ENCODE measurements at places on chromosomes 11 and 22. TPM values are rescaled to one million over a fixed set of nuclear protein-coding genes. Genes with fewer than 3 reads are reported as not detected.

- H3K4me1 ChIP-seq = no peaks in the 10 kb centered on the region
- no peak overlapping the region for H3K4me3 ChIP-seq
- H3K27me3 ChIP-seq = peaks cover 8% of the 10 kb centered on the region
- no peaks in the 10 kb centered on the region for H3K36me3 ChIP-seq
- no peak overlapping the region for H3K27ac ChIP-seq
Measured at GRCh38 chr22:34225278-34225677, 305.0 kb upstream of the LARGE1 start.

DNA sequence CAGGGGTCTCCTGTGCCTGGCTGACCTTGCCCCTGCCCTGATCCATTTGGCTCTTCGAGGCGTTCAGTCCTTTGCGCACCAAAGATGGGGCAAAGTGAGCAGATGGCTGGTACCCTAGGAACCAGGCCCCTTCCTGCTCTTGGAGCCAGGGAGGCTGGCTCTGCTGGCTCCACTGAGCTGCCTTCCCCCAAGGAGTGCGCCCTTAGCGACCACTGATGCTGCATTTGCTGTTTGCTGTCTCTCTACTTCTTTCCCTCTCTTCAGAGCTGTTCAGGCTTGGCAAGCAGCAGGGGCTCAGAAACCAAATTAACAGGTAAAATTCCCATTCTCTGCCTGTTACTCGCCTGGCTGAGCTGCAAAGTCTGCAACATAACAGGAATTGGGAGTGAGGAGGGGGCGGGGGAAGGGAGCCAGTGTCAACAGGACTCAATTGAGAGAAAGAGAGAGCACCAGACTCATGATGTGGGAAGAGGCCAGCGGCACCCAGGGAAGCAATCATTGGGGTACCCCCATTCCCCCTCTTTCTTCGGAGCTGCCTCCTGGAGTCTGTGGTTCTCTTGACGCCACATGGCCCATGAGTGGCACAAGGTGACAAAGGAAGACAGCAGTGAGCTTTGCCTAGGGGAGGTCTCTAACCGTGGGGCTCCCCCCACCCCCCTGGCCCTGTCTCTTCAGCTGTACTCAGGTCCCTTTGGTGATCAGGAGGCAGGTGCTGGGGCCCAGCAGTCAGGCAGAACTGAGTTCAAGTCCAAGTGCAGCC, 102.3 kb downstream of the TP53I11 start:
- H3K36me3 ChIP-seq = peaks cover 13% of the 10 kb centered on the region
- no peak overlapping the region for H3K27ac ChIP-seq
- H3K4me3 ChIP-seq = no peak overlapping the region
- no peak for DNase-seq
- no peaks in the 10 kb centered on the region for H3K27me3 ChIP-seq
- H3K4me1 ChIP-seq = no peaks in the 10 kb centered on the region

Gene BTBD18
- total RNA-seq = not detected

Gene OR8D4
- not detected for total RNA-seq

- DNase-seq = no peak
- no peak overlapping the region for H3K27ac ChIP-seq
- H3K4me3 ChIP-seq = no peak overlapping the region
- H3K4me1 ChIP-seq = no peaks in the 10 kb centered on the region
- no peaks in the 10 kb centered on the region for H3K27me3 ChIP-seq
- no peaks in the 10 kb centered on the region for H3K36me3 ChIP-seq
Measured at GRCh38 chr22:20181194-20181883, 30.5 kb upstream of the CCDC188 start.

- peaks cover 68% of the 10 kb centered on the region for H3K36me3 ChIP-seq
- H3K27ac ChIP-seq = peak overlapping the region; percentile 98
- peak overlapping the region; percentile 92 for H3K4me3 ChIP-seq
- no peaks in the 10 kb centered on the region for H3K27me3 ChIP-seq
- H3K4me1 ChIP-seq = peaks cover 68% of the 10 kb centered on the region
Measured at GRCh38 chr11:73980001-73980961, 2.4 kb downstream of the UCP2 start.

Gene DDIAS
- 28.8 TPM for total RNA-seq

GRCh38 chr11:115132436-115133228, 371.6 kb downstream of the CADM1 start:
- no peaks in the 10 kb centered on the region for H3K4me1 ChIP-seq
- H3K4me3 ChIP-seq = no peak overlapping the region
- no peak overlapping the region for H3K27ac ChIP-seq
- no peaks in the 10 kb centered on the region for H3K27me3 ChIP-seq
- H3K36me3 ChIP-seq = no peaks in the 10 kb centered on the region
- no peak for DNase-seq

Gene TRIM48
- total RNA-seq = not detected

Gene USP35
- 4.2 TPM for total RNA-seq

DNA sequence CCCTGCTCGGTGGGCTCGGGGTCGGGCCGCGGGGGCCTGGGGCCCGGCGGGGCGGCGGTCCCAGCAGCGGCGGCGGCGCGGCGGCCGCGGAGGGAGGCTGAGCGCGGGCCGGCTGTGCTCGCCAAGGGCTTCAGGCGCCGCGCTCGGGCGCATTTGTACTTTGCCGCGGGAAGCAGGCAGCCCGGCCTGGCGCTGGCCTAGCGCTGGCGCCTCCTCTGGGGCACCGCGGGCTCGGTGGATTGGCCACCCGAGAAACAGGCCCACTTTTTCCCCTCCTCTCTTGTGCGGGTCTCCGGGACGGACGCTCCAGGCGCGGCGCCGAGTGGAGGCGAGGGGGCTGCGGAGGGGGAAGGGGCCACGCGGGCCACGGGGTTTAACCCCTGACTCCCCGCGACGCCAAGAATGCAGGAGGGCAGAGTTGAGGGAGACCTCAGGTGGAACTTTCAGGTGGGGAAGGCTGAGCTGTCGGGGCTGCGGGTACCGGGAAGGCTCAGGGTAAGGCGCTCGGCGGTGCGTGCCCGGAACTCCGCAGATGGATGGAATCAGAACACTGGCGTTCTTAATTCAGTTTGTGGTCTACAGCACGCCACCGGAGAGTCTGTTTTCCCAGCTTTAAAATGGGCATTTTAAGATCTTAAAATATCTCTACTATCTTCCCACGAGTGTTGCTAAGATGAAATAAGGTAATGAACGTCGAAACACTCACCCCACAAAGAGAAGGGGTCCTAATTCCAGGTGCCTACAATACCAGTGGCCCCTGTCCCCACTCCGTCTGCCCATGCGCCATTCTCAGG, at the start of gene CHRDL2:
CHRDL2 (minus strand) TSS at position 126 of the 794 bp plus-strand sequence. CDS start 538 bp downstream, outside the sequence.
- H3K4me3 ChIP-seq = peak within 1 kb of the TSS; percentile 29
- no peaks in the 10 kb centered on the region for H3K36me3 ChIP-seq
- H3K4me1 ChIP-seq = no peaks in the 10 kb centered on the region
- H3K27ac ChIP-seq = no peak within 1 kb of the TSS
- peaks cover 47% of the 10 kb centered on the region for H3K27me3 ChIP-seq

Gene PARVA
- total RNA-seq = not detected

DNA sequence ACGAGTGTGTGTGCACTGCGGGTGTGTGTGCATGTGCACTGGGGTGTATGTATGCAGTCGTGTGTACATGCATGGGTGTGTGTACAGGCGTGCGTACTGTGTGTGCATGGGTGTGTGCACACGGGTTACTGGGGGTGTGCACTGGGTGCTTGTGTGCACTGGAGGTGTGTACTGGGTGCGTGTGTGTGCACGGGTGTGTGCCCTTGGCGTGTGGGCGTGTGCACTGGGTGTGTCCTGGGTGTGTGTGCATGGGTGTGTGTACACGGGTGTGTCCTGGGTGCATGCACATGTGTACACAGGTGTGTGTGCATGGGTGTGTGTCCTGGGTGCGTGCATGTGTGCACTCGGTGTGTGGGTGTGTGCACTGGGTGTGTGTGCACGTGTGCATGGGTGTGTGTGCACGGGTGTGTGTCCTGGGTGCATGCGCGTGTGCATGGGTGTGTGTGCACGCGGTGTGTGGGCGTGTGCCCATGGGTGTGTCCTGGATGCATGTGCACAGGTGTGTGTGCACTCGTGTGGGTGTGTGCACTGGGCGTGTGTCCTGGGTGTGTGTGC, 39.1 kb downstream of the BRSK2 start:
- H3K4me3 ChIP-seq = no peak overlapping the region
- no peaks in the 10 kb centered on the region for H3K36me3 ChIP-seq
- peaks cover 3% of the 10 kb centered on the region for H3K27me3 ChIP-seq
- no peak overlapping the region for H3K27ac ChIP-seq
- no peaks in the 10 kb centered on the region for H3K4me1 ChIP-seq

GRCh38 chr22:47281126-47282106, 519.0 kb downstream of the TBC1D22A start:
- DNase-seq = no peak
- no peak overlapping the region for H3K27ac ChIP-seq
- no peaks in the 10 kb centered on the region for H3K4me1 ChIP-seq

Gene TP53AIP1
- total RNA-seq = not detected

- peaks cover 3% of the 10 kb centered on the region for H3K27me3 ChIP-seq
- H3K4me1 ChIP-seq = no peaks in the 10 kb centered on the region
- H3K27ac ChIP-seq = no peak overlapping the region
Measured at GRCh38 chr22:32622004-32622743, 147.6 kb downstream of the FBXO7 start.

DNA sequence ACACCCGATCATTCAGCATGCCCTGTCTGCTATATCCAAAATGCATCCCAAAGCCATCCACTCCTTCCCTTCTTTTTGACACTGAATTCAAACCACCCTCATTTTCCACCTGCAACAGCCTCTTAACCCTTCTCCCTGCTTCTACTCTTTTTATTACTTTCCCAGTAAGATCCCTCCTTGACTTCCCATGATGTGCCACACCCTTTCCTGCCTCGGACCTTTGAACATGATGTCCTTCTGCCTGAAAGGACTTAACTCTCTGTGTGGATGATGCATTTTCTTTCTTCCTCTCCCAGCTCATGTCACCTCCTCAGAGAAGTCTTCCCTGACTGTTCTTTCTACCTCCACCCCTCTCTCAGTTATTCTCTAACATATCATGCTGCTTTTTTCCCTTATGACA, 36.5 kb downstream of the HTR3A start:
- peaks cover 6% of the 10 kb centered on the region for H3K4me1 ChIP-seq
- no peaks in the 10 kb centered on the region for H3K36me3 ChIP-seq
- no peaks in the 10 kb centered on the region for H3K27me3 ChIP-seq
- DNase-seq = no peak
- no peak overlapping the region for H3K4me3 ChIP-seq
- H3K27ac ChIP-seq = no peak overlapping the region

DNA sequence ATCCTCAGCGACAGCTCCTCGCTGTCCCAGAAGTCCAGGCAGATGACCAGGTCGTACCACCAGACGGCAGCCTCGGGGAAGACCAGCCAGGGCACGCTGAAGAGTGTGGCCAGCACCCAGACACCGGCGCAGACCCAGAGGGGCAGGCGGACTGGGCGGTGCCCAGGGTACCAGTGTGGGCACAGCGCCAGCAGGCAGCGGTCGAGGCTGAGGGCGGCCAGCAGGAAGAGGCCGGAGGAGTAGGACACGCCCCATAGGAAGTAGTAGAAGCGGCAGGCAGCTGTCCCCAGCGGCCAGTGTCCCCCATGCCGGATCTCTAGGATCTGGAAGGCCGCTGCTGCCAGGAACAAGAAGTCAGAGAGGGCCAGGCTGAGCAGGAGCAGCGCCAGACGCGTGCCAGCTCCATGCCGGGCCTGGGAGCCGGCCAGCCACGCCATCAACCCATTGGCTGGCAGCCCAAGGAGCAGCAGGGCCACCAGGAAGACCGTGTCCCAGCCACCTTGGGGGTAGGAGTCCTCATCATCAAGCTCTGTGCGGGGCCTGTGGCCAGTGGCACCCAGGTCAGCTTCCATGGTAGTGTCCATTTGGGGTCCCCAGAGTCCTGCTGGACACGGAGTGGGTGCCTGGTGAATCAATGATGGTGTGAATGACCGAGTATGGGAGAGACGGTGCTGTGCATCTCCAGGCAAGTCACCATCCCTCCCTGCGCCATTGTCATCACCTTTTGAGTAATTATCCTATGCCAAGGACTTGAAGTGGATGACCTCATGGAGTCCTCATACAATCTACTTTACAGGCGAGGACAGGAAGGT, at the start of gene GPR152:
GPR152 (minus strand) TSS at position 589 of the 812 bp plus-strand sequence; CDS start at position 584, 5 bp downstream.
- no peak for DNase-seq
- H3K4me1 ChIP-seq = peaks cover 10% of the 10 kb centered on the region
- no peaks in the 10 kb centered on the region for H3K36me3 ChIP-seq
- H3K27me3 ChIP-seq = no peaks in the 10 kb centered on the region
- H3K4me3 ChIP-seq = no peak within 1 kb of the TSS

DNA sequence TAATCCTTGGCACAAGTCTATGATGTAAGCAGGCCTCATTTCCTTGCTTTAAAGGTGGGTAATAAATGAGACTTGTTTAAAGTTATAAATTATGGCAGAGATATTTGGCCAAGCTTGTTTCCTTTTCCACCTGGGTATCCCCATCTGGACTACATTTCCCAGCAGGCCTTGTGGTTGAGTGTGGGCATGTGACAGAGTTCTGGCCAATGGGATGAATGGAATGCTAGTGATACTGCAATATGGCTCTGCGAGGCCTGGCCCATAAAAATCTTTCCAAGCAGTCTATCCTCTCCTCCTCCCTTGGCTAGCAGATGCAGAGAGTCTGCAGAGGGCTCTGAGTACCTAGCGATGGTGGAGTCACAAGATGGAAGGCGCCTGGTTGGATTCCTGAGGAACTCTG, 102.5 kb downstream of the TIMP3 start:
- no peaks in the 10 kb centered on the region for H3K4me1 ChIP-seq
- H3K4me3 ChIP-seq = no peak overlapping the region
- H3K27me3 ChIP-seq = no peaks in the 10 kb centered on the region
- H3K36me3 ChIP-seq = no peaks in the 10 kb centered on the region

GRCh38 chr11:9142732-9143131, 51.3 kb upstream of the SCUBE2 start:
- H3K27me3 ChIP-seq = no peaks in the 10 kb centered on the region
- H3K36me3 ChIP-seq = peaks cover 14% of the 10 kb centered on the region
- no peak overlapping the region for H3K4me3 ChIP-seq
- DNase-seq = no peak

Gene IGF2
- 0.06 TPM for total RNA-seq

- peaks cover 53% of the 10 kb centered on the region for H3K27me3 ChIP-seq
- peaks cover 7% of the 10 kb centered on the region for H3K4me1 ChIP-seq
- no peak overlapping the region for H3K27ac ChIP-seq
- no peak for DNase-seq
- no peak overlapping the region for H3K4me3 ChIP-seq
Measured at GRCh38 chr22:29152045-29152953, 53.4 kb upstream of the EMID1 start.
